ENCODE measurements at places on chromosomes 2 and 18.

DNA sequence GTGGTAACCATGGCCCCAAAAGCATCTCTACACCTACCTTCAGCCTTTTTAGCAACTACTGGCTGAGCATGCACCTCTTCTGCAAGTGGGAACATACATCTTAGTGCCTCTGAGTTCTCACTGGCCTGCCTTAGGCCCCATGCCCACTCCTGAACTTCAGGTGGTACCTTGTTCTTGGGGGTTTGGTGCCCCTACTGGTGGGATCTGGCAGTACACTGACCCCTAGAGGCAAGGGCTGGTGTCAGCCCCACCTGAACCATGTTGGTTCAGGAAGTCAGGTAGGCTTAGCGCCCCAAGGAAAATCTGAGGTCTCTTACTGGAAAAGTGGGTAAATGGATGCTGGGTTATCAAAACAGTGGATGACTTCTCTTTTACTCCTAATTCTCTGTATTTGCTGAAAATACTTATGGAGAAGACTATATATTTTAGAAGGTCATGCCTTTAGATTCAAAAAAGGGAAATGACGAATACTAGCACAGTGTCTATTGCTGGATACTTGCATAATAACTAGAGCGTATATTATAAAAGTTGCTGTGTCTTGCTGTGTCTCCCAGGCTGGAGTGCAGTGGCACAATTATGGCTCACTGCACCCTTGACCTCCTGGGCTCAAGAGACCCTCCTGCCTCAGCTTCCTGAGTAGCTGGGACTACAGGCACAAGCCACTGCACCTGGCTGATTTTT lies 84.6 kb downstream of the RAB31 start:
- DNase-seq: no peak

DNA sequence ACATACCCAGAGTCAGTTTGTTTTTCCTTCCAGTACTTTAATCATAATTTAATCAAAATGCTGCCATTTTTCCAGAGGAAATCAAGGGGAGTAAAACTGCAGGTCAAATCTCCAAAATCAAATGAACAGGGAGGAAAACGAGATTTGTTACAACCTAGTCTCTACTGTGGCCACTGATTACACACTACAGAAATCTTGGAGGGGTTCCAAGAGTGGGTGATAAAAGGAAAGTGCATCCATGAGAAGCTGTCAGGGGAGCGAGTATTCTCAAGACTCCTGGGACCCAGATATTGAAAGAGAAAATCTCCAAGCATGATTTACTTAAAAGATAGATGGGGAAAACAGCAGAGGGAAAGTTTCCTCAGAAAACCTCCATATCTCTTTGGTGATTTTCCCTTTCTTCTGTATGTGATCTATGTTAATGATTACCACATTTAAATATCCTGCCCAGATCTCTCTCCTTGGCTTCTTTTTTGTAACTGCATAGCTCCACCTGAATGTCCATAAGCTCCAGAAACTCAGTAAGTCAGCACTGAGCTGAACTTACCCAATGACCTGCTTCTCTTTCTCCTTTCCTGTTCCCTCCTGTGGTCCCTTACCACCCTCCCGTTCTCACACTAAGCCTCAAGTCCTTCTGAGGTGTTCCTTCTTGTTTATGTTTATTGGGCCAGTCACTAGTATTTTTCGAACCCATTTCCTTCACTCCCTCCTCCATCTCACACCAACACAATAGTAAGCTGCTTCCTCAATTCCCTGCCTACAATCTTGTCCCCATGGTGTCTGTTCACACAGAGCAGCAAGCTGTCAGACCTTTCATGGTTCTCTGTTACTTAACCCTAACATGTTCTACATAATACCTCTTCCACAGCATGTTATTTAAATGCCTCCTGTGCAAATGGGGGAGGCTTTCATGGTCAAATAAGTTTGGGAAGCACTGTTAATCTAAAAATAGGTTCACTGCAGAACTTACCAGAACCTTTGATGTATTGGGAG lies 73.9 kb upstream of the TWSG1 start:
- no peak for DNase-seq

- DNase-seq: no peak
Observed at GRCh38 chr2:8567469-8568260, 114.2 kb upstream of the ID2 start.

DNA sequence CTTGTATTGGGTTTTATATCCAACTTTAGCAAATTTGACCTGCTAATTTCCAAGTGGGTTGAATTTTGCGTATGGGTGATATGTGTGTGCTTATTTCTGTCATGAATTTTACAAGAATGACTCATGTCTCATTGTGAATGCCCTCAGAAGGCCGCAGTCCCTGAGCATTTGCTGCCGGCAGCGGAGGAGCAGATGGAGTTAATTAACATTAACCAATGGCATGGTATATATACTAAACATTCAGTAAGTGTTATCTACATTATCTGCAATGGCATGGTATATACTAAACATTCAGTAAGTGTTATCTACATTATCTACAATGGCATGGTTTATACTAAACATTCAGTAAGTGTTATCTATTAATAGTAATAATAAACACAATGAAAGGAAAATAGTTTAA lies 90.1 kb downstream of the DOK6 start:
- DNase-seq: no peak

GRCh38 chr18:76130845-76131244 lies 364.2 kb downstream of the ZNF516 start:
- DNase-seq: no peak

- no peak for DNase-seq
Observed at GRCh38 chr2:106078096-106078495, 116.0 kb downstream of the UXS1 start.

GRCh38 chr2:215879977-215880940 lies 133.1 kb downstream of the MREG start:
- DNase-seq: no peak

DNA sequence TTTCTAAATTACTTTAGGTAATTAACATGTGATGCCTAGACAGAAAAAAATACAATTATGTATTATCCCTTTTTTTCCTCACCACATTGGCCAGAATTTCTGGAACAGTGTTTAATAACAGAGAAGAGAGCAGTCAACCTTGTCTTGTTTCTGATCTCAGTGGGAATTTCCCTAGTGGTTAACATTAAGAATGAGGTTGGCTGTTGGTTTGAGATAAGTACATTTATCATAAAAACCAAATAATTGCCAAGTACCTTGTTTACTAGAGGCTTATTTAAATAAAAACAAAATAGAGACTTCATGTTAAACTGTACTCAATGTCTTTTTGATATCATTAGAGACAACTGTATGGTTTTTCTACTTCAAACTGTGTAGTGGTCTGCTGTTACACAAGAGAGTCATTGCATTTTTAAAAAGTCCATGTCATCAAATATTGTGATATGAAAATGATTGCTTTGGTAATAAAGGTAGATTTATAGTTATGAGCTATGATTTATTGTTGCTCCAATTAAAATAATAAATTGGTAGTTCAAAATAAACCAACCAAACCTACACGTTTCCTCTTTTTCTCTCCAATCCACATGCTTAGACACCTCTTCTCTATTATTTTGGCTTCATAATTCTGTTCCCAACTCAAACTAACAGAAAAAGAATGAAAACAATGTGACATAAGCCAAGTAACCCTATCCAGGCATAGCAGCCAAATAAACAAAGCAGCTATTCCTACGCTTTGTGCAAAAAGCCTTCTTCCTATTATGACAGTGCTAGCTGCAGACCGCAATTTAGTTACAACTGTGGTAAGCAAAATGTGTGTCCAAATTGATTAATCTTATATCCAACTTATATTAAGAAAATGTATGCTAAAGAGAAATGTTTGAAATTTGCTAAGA lies 20.9 kb upstream of the TANK start:
- DNase-seq: no peak

- no peak for DNase-seq
Observed at GRCh38 chr18:23871410-23871809, 143.1 kb upstream of the TTC39C start.

DNA sequence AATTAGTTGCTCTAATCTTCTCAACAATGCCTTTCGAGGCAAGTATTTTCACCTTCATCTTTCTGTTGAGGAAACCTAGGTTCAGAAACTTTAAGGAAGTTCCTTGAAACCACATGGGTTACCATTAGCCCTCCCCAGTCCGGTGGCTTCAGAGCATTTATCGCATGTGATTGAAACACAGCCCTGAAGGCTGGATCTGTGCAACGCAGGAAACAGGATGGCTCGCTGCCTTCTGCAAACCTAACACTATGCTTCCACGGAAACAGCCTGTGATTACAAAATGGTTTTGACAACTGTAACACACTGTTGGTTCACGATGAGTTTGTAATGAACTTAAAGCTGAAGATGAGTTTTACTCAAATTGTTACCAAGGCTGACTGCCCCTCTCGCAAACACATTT lies 68.5 kb downstream of the EPB41L3 start:
- DNase-seq: no peak

GRCh38 chr2:220077488-220077887 lies 450.1 kb downstream of the SLC4A3 start:
- no peak for DNase-seq
